NCI-H2227 treated with DMSO at 0.1 percent for 48 hours (cell line): ENCODE measurements at places on chromosomes 1 and 21.

DNA sequence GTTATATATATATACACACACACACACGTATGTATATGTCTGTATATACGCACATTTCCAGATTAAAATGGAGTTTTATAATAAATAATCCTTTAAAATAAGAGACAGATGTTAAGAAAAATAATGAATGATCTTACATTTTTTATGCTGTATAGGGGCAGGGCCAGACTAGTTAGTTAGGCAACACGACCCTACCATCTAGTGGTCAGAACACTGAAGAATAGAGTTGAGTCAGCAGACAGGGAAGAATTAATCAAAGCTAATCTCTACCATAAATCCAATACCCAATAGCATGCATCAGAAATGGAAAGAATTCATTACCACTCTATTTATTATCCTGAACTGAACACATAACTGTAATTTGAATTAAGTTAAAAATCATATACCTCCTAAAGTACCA lies 156.7 kb downstream of the BRINP3 start:
- DNase-seq = no peak

GRCh38 chr1:227396539-227397353 lies 78.5 kb upstream of the CDC42BPA start:
- no peak for DNase-seq

GRCh38 chr1:225944951-225945350 lies 3.9 kb upstream of the LEFTY2 start:
- no peak for DNase-seq

- no peak for DNase-seq
Observed at GRCh38 chr1:34147301-34147700, 17.7 kb downstream of the CSMD2 start.

DNA sequence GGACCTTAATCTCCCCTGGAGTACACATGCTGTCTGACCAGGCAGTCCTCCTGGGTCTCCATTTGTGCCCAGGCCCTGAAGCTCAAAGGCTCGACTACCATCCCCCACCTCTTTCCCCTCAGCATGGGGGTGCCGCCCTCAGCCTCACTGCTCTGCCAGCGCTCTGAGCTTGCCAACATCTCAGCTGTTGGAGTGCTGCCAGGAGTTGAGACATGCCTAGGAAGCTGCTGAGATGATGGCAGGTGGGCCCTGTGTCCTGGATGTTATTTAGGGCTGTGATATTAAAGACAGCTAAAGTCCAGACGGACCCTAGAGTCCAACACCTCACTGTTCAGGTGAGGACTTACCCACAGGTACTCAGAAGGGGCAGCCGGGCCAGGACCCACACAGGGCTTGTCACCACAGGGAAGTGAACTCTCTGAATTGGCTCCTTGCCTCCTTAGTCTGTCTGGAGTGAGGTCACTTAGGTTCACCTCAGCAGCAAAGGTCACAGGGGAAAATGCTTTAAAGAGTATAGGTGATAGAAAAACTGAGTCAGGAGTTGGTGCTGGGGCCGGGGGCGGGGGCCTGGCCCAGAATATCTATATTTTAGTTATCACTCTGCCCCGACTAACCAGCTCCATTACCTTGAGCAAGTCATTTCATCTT lies 19.7 kb upstream of the KCNC4 start:
- DNase-seq = no peak

DNA sequence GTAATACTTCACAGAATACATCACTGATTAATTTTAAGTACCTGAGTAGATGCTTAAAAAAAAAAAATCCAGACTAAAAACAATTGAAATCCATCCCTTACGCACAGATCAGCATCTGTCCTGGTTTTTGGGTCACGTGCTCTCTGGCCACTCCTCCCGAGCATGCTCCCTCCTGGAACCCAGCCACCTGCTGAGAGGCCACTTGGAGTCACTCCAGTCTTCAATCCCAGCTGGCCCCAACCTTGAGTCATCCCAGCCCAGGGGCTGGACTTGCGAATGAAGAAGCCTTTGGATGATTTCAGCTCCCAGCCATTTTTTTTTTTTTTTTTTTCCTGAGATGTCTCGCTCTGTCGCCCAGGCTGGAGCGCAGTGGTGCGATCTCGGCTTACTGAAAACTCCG lies 8.9 kb downstream of the MAP1LC3C start:
- peak; percentile 24 for DNase-seq

GRCh38 chr1:150560576-150561253 lies 11.5 kb downstream of the ADAMTSL4 start:
- peak; percentile 91 for DNase-seq

- no peak for DNase-seq
Observed at GRCh38 chr21:34540206-34540605, 28.2 kb upstream of the KCNE1 start.

DNA sequence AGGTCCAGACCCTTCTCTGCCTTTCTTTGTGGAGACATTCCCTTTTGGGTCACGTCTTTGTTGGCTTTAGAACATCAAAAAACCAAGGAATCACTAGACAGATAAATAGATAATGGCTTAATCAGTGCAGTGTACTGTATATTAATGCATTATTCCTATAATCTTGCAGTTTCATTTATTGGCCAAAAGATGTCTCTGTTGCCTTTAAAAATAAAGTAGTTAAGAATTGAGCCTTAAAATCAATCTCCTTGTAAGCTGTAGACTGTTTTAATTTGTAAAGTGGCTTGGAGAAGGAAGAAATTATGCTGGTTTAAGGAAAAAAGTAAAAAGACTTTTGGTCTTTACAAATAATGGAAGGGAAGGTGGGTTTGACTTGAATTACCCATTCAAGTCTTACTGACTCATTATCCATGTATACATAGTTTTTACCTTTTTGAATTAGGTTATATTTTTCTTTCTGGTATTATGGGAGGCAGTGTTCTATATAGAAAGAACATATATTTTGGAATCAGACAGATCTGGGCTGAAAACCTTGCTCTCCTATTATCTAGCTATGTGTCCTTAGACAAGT lies 84.6 kb downstream of the VPS13D start:
- peak; percentile 23 for DNase-seq

DNA sequence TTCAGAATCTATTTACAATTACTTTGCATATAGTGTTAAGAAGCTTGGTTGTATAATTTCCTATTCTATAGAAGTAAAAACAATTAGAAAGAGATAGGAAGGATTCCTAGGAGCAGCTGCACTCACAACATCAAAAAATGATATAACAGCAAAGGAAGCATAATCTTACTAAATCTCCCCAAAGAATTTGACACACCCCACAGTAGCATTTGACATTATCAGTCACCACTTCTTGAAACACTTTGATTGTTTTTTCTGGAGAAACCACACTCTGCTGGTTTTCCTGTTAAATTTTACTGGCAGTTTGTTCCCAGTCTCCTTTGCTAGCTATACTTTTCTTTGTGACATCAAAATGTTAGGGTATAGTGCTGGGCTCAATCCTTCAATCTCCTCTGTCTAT lies 100.8 kb upstream of the KIAA1614 start:
- DNase-seq = no peak

GRCh38 chr21:42991992-42992740 lies 17.8 kb downstream of the PKNOX1 start:
- no peak for DNase-seq

GRCh38 chr1:199287647-199288046 lies 648.8 kb downstream of the PTPRC start:
- DNase-seq = no peak

DNA sequence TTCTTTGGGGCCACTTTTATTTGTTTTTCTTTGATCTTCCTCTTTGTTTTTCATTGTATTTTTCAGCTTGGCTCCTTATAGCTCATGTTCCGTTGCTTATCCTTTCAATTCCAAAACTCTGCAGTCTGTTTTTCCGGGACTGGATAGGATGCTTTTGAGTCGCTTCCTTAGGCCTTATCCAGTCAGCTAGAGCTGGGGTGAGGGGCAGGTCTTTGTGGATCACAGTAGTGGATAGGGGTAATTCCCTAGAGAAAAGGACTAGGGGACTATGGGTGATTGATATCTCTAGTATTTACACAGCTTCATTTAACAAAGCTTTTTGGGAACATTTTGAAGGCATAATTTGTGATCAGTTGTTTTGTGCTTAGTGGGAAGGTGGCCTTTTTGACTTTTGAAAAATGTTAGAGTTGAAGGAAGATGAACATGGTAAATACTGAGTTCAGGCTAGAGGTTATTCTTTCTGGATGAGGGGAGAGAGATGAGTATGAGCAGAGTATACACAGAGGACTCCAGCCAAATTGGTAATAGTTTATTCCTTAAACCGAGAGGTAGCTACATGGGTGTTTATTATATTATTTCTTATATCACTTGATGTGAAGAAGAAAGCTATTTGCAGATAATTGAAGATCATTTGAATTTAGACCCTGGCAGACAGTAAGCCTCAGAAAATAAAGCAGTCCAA lies 22.5 kb downstream of the CEP350 start:
- DNase-seq = peak; percentile 22

- DNase-seq = no peak
Observed at GRCh38 chr1:206878456-206878855, 13.0 kb downstream of the IL20 start.

DNA sequence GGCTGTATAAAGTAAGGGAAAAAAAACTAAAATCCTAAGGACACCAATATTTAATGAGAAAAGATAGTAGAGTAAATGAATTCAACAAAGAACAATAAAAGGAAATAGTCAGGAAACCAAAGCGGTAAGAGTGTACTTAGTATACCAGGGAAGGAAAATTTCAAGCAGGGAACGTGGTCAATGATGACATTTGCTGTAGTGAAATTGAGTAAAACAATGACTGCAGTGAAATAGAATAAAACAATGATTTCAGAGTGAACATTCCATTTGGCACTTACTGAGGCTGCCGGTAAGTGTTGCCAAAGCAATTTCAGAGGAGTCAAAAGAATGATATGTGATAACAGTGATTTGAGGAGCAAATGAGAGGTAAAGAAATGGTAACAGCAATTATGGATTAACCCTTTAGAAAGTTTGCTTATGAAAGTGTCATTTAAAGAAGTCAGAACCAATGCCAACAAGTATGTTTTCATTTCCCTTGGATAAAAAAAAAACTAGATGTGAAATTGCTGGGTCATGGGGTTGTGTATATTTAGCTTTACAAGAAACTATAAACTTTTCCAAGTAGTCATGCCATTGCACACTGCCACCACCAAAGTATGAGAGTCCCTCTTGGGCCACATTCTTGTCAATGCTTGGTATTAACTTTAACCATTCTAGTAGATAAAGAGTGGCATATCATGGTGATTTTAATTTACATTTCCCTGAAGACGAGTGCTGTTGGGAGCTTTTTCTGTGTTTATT lies 50.5 kb downstream of the VCAM1 start:
- no peak for DNase-seq

DNA sequence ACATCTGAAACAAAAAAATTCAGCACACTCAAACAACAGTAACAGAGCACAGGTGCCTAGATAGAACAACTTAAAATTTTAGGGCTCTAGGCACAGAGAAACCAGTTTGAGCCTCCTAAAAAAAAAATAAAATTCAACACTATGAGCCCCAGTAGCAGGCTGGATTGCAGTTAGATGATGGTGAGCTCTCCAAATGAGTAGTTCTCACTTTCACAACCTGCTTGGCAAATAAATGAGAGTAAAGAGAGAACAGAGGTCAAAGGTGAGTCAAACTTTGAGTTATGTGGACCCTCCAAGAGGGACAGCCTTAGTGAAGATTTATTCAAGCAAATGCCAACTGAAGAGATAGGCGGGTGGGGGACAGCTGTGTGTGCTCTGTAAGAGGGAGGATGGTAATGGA lies 3.6 kb downstream of the BEND5 start:
- no peak for DNase-seq

DNA sequence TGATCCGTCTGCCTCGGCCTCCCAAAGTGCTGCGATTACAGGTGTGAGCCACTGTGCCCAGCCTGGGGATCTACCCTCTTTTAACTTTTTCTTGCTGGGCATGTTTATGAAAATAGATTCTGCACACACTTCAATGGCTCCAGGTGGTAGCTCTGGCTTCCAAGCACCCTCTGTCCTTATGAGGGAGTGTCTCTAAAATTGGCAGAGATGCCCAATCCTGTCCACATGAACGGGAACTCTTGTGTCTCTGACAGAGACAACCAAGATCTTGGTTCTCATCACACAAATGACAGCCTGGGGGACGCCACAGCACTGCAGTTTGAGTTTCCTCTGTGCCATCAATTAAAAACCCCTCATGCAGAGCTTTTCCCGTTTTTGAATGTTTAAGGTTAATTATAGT lies 43.4 kb upstream of the ANGPTL7 start:
- no peak for DNase-seq

DNA sequence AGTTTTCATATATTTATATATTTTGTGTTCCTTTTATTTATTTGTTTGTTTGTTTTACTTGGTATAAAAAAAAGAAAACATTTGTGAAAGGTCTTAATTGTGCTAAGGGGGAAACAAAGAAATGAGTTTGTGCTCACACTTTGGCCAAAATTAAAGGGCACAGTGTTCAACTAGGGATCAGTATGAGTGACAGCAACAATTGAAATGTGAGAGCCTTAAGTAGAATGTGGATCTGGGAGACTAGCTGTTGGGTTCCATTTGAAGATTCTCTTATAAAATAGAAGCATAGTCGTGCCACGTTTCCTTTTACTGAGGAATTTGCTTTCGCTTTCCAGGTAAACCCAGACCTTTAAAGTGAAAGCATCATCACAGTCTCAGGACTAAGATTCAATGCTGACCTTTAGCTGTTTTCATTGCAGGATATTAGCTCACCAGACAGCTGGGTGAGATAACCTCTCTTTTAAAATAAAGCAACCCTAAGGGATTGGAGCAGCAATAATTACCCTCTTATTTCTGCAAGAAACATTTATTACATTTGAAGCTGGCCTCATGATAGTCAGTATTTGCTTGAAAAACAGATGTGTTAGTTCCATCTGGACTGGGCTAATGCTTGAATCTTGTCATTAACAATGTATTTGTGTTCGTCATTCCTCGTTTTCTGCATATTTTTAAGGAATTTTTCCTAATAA lies 37.1 kb upstream of the CD55 start:
- no peak for DNase-seq

DNA sequence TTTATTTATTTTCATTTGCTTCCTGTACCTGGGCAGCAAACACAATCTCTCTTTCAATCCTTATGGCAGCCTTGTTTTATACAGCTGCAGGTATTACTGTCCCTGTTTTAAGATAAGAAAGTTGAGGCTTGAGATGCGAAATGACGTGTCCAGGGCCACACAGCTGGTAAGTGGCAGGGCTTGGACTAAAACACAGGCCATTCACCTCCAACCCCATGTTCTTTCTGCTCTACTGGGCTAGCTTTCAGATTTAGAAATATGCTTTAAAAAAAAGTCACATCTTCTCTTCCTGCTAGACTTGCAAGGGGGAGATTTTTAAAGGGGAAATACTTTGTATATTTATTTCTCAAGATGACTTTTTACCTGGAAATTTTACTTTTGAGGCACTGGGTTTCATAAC lies 62.8 kb downstream of the CNST start:
- DNase-seq = no peak
